ENCODE measurements at places on chromosomes 1 and 21.

GRCh38 chr21:43287795-43288755 is 119.3 kb downstream of the CRYAA start:
- DNase-seq: no peak

- no peak for DNase-seq
Observed at GRCh38 chr1:230066031-230066430, 1.0 kb upstream of the GALNT2 start.

DNA sequence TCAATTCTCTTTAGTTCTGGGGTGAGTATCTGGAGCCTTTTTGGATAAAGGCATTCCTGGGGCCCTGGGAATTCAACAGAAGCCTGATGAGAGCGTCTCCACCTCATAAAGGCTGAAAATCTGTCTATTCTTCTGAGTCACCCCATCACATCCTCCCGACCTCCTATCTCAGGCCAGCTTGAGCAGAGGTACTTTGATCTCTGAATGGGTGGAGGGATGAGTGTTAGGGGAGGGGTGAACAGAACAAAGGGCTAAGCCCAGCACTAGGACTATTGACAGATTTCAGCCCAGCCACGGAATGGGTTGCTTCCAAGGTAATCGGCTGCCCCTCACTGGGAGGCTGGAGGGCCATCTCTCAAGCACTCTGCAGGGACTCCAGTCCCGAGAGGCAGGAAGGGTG is 2.5 kb upstream of the MYBPH start:
- DNase-seq: no peak

GRCh38 chr1:104825401-104825800 is 1075.7 kb downstream of the AMY1C start:
- DNase-seq: no peak

GRCh38 chr1:21779613-21780521 is 3.1 kb downstream of the USP48 start:
- no peak for DNase-seq

GRCh38 chr1:53733975-53734649 is 4.9 kb downstream of the GLIS1 start:
- no peak for DNase-seq

DNA sequence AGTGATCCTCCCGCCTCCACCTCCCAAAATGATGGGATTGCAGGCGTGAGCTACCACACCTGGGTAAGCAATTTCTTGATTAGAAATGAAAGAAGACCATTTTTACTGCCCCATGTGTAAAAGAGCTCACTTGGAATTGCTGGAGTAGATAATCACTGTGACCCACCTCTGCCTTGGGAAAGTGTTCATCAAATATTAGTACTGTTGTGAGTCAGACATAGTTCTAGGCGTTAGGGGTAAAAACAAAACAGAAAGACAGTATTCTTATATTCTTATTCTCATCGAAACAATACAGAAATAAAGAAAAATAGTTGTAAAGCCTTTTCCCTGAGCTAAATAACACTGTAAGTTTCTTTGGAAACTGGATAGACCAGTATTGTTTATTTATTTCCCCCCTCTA is 36.2 kb downstream of the CELF3 start:
- DNase-seq: no peak

GRCh38 chr1:117674521-117675400 is 68.9 kb downstream of the TENT5C start:
- no peak for DNase-seq

GRCh38 chr1:76961820-76962207 is 94.5 kb downstream of the ST6GALNAC5 start:
- DNase-seq: no peak

DNA sequence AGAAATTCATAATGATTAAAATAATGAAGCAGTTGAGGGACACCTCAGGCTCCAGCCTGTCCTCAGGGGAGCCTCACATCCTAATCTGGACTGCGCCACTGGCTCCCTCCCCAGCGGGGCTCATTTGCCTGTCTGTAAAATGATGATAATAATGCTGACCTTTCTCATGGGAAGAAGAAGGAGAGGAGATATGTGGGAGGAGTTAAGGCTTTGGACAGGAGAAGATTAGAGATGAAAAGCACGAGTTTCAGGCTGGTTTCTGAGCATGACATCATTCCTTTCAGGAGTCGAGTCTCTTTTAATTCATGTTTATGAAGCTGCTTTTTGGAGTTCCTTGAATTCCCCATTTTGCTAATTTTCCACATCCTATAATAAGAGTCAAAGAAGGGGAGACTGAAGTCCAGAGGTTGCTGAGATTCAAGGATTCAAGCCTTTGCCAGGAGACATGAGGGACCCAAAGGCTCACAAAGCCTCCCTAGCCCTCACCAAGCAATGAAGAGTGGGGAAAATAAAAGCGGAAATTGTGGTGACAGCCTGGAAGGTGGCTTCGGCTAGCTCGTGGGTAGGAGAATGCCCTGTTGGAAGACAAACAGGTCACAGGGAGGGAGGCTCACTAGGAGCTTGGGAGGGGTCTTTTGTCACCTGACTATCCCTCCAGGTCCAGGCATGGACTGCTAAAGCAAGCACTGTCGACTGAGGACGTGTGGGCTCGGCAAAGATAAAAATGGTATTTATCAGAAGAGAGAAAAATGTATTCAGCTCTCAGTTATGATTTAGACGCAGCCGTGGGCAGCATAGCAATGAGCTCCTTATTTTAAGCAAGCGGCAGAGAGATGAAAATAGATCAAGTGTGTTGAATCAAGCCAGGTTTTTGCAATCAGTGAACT is 27.5 kb upstream of the STMN1 start:
- DNase-seq: no peak

- no peak for DNase-seq
Observed at GRCh38 chr1:202791077-202791747, 17.0 kb downstream of the KDM5B start.

GRCh38 chr1:46533179-46533864 is 18.1 kb downstream of the KNCN start:
- DNase-seq: peak; percentile 68

DNA sequence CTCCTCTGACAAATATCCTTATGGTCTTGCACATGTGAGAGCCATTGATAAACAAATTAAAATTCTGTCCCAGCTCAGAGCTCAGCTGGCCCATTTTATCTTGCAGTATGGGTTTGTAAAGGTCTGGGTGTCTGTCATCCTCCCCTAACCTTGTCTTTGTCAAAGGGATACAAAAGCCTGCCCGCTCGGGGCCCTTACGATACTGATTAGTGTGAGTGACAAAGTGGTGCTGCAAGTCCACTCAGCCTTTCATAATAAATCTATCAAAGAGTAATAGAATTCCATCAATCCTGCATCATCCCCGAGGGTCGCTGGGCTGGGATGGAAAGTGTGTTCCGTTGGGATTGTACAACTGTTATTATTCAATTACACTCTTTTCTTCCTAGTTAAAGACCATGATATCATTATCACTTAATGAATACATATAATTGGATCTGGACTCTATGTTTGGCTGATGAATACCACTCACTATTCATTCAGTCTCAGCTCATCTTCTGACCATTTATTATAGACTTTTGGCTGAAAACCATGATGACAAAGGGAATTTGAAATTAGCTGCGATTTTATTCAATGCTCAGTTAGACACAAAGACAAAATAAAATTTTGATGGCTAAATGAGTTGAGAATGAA is 122.5 kb upstream of the FOXD3 start:
- DNase-seq: no peak

DNA sequence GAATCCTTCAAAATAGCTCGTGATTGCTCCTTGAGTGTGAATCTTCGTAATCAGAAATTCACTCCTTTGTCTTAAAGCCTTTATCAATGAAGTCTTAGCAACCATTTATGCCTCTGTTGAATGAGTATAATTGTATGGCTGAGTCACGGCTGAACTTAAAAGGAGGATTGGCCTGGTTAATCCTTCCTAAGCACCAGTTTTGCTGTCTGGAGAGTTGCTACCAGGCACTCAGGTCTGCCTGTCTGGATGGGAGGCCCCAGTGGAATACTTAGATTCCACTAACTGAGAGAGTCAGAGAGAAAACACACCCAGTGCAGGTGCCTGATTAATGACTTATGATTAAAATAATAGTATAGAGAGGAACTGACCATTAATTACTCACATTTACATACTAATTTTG is 7.6 kb upstream of the HHAT start:
- peak; percentile 53 for DNase-seq

DNA sequence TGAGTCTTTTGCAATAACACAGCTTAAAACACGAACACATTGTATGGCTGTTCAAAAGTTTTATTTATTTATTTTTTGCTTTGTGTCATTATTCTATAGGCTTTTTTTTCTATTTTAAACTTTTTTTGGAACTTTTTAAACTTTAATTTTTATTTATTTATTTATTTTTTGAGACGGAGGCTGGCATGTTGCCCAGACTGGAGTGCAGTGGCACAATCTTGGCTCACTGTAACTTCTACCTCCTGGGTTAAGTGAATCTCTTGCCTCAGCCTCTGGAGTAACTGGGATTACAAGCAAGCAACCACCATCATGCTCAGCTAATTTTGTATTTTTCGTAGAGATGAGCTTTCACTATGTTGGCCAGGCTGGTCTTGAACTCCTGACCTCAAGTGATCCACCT is 88.3 kb upstream of the GADD45A start:
- no peak for DNase-seq

GRCh38 chr1:117895482-117896114 is 33.8 kb downstream of the GDAP2 start:
- DNase-seq: peak; percentile 74

GRCh38 chr1:222171005-222171404 is 376.9 kb downstream of the HHIPL2 start:
- peak; percentile 38 for DNase-seq

DNA sequence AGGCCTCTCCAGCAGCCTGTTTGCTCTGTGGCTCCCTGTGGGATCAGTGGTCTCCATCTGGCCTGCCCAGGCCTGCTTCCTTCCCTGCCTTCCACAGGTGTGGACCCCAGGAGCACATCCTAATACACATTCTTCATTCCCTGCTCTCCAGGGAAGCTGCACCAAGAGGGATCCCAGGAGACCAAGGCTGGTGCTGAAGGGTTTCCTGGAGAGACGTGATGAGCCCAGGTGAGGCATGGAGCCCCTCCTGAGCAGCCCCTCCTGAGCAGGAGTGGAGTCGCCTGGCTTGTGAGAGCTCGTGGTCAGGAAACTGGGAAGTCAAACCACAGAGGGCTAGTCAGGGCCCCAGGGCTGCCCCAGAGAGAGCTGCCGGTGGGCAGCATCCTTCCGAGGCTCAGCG is 561.4 kb downstream of the MATN1 start:
- DNase-seq: no peak

GRCh38 chr1:67211589-67212563 is 45.6 kb downstream of the IL23R start:
- DNase-seq: peak; percentile 24

- no peak for DNase-seq
Observed at GRCh38 chr1:42144711-42145388, 8.4 kb upstream of the GUCA2B start.

DNA sequence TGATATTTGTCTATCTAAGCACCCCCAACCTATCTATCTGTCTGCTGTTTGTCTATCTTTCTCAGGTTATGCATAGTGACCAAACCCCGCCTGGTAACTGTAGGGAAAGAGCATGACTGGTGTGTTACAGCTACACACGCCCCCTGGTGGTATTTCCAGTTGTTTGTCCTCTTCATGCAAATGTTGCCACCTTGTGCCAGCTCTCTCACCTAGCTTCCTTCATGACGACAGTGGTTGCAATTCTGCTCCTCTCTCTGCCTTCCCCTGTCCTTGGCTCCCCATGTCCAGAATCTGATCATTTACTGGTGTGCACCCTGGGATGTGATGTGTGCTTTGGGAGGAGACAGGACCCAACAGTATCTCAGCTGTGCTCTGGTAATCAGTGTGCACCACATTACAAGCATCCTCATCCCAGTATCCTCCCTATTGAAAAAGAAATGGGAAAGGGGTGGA is 8.1 kb upstream of the INKA2 start:
- DNase-seq: peak; percentile 55

GRCh38 chr21:32886339-32886738 is 114.8 kb upstream of the PAXBP1 start:
- no peak for DNase-seq

GRCh38 chr1:153881751-153882150 is 41.0 kb downstream of the GATAD2B start:
- peak; percentile 96 for DNase-seq

GRCh38 chr1:17865912-17866739 is 111.0 kb downstream of the ACTL8 start:
- no peak for DNase-seq

DNA sequence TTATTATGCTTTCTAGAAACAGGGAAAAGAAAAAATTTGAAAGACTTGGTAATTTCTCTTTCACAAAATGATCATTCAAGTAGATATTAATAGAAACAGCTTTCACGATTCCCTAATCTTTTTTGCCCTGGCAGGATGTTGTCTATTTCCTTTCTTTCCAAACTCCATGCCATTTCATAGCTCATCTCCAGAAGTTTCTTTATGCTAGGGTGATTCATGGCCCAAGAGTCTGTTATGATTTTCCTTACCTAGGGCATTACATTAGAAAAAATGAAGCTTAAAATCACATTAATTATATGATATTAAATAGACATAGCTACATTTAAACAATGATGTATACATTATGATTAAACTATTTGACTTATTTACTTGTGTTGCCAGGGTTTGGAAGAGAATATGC is 762.1 kb downstream of the LTN1 start:
- DNase-seq: no peak

DNA sequence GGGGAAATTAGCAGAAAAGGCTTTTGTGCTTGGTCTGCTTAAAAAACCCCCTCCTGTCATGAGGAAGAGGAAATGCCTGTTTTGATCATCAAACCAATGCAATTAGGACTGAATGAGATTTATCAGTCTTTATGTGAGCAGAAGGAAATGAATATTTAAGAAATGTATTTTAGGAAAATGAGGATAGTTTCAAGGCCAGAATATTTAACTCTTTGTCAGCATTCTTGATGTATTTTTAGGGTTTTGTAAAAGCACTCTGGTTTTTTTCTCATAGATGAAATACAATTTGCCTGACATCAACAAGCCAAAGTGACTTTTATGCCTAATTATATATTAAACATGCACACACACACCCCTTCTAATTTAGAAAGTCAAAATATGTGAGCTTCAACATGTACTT is 213.8 kb downstream of the GRIK1 start:
- DNase-seq: no peak

GRCh38 chr1:114490274-114490693 is 20.7 kb downstream of the TRIM33 start:
- DNase-seq: peak; percentile 9

GRCh38 chr1:117077267-117077666 is 17.1 kb downstream of the TTF2 start:
- no peak for DNase-seq

GRCh38 chr1:210687582-210688279 is 359.0 kb downstream of the HHAT start:
- no peak for DNase-seq
